ENCODE measurements at places on chromosomes 12 and 14.

DNA sequence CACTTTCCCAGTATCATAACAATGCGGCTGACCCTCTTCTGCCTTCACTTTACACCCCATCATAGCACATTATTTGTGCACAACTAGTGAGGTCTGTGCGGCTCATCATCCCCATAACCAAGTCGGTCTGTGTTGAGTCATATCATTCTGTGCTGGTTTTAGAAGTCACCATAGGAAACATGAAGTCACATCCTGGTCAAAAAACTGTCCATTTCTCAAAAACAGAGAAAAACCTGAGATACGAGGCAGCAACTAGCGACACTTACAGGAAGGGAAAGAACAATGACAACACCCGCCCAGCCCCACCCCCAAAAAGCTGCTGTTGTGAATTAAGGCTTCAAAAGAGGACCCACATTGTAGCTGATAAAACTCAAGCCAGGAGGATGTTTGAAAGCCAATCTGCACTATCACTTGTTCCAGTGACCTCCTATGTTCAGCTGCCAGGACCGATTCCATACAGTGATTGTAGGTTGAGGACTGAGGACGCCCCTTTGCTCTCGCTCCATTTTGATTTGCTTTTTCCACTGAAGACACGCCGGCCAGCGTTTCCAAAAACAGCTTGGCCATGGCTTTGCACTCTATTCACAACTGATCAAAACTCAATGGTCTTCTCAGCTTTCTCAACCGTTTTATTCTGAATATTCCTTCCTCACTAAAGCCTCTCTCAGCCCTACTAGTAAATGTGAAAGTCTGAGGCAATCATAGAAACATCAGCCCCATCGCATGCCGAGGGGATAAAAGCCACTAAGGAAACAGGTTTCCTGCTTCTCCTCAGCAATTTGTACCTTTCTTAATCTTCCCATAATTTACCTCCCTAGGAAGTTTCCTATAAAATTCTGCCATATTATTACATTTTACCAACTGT is 87.5 kb downstream of the DUSP16 start:
- DNase-seq = peak; percentile 23

DNA sequence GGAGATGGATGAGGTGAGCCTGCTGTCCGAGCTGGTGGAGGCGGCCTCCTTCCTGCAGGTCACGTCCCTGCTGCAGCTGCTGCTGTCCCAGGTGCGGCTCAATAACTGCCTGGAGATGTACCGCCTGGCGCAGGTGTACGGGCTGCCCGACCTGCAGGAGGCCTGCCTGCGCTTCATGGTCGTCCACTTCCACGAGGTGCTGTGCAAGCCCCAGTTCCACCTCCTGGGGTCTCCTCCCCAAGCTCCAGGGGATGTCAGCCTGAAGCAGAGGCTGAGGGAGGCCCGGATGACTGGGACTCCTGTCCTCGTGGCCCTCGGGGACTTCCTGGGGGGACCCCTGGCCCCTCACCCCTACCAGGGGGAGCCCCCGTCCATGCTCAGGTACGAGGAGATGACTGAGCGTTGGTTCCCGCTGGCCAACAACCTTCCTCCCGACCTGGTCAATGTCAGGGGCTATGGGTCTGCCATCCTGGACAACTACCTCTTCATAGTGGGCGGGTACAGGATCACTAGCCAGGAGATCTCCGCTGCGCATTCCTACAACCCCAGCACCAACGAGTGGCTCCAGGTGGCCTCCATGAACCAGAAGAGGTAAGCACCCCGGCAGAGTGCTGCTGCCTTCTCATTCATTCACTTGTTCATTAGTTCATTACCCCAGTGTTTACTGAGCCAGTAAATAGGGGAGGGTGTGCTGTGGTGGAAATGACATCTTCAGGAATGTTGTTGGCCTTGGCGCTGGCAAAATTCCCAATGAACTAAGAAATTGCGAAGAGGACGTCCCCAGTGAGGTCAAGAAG is 774 bp upstream of the MANSC4 start:
- peak; percentile 38 for DNase-seq

GRCh38 chr14:104373055-104373854 is 206.3 kb upstream of the C14orf180 start:
- DNase-seq = no peak

DNA sequence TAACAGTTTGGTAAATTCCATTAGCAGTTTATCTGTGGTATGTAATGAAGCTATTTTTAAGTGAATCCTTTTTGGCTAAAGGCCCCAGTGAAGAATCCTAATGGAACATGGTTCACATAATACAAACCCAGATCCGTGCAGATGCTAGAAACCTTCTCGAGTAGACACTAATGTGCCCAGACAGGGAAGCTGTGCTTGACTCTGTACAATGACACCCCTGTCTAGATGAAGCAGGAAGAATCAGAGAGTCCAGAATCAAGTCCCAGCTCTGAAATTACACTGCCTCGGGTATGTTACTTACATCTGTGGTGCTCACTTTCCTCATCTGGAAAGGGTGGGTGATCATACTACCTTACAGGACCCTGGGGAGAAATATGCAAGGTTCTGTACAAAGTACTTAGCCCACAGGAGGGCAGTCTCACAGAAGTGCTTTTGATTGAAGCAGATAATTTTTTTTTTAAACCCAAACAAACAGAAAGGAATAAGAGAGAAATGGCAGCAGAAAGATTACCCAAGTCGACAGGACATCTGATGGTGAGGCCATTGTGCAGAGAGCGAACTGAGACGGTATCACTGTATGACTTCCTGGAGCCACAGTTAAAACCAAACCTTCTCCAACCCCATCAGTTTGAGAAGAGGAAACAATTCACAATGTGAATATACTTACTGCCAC is 8.5 kb downstream of the CRACR2A start:
- no peak for DNase-seq

DNA sequence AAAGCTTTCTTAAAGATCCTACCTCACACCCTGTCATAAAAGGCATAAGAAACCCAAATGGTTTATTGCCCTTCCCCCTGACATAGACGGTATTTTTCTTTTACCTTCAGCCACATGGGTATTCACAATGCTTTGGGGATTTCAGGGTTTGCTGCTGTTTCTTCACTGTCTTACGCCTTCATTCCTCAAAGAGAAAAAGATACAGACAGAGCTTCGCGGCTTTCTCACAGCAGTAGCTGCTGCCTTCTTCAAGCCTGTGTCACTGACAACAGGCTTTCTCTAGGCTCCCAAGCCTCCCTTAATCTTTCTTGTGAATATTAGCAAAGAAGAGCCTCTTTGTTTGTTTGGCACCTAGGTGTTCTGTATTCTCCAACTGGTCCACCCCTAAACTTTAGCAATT is 197.4 kb upstream of the ARID2 start:
- no peak for DNase-seq

DNA sequence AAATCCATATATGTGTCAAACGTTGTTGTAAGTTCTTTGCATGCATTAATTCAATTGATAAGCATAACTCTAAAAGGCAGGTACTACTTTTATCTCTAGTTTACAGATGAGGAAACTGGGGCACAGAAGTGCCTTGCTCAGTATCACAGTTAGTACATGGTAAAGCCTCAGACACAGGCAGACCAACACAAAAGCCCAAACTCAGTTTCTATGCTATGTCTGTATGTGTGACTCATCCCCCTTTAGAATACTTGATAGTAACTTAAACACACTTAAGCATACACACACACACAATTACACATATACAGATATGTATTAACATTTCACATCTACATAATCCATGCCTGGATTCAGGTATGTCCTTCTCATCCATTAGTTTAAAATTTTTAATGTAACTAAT is 88.0 kb downstream of the EPS8 start:
- no peak for DNase-seq

DNA sequence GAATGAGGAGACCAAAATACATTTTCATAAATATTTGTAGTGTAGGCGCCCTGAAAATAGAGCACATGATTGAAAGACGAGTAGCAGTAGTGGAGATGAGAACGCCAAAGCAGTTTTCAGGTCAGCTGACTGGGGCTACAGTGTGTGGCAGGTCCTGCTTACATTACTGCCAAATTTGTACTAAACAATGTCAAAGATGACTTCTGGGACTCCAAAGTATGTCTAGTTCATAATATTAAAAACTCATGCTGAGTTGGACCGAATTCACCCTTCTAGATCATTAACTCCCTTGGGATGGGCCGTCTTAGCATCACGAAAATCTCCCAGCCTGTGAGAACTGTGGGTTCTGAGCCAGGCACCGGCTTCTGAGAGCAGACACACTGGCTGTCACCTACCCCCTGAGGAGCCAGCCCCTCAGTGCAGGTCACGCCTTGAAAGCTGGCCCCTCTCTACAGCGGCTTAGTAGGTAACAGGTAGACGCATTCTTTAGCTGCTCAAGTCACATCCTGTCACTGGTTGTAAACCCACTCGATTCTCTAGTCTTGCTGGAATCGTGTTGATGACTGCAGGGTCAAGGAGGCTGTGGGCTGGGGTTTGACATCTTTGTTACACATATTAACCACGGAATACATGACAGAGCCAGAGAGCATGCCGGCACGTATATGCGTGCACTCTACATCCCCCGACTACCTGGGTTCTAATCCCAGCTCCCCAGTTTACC is 210.4 kb downstream of the ETV6 start:
- DNase-seq = no peak

GRCh38 chr14:39268393-39268792 is 34.7 kb downstream of the MIA2 start:
- DNase-seq = no peak

DNA sequence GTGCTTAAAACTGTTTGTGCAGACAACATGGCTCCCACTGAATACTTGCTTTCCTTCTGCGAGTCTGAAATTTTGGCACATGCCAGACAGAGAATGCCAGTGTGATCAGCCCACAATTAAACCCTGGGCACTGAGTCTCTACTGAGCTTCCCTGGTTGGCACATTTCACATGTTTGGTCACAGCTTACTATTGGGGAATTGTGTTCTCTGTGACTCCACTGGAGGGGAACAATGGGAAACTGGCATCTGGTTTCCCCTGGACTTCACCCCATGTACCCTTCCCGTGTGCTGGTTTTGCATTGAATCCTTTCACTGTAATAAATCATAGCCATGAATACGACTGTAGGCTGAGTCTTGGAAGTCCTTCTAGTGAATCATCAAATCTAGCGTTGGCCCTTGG is 64.9 kb downstream of the EFCAB11 start:
- DNase-seq = no peak

- no peak for DNase-seq
Measured at GRCh38 chr12:97875064-97875463, 412.5 kb downstream of the RMST start.

GRCh38 chr14:32370714-32371113 is 41.6 kb downstream of the AKAP6 start:
- DNase-seq = no peak

DNA sequence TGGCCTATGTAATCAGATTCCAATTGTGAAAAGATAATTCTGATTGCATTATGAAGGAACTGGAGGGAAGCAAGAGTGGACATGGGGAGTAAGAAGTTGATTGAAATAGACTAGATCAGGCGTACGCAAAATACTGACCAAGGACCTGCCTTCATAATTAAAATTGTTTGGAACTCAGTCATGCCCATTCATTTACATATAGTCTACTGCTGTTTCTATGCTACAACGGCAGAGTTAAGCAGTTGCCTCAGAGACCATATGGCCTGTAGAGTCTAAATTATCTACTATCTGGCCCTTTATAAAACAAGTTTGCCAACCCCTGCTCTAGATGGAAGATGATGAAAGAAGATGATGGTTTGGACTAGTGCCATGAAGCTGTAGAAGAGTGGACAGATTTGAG is 170.0 kb upstream of the ARID2 start:
- no peak for DNase-seq

DNA sequence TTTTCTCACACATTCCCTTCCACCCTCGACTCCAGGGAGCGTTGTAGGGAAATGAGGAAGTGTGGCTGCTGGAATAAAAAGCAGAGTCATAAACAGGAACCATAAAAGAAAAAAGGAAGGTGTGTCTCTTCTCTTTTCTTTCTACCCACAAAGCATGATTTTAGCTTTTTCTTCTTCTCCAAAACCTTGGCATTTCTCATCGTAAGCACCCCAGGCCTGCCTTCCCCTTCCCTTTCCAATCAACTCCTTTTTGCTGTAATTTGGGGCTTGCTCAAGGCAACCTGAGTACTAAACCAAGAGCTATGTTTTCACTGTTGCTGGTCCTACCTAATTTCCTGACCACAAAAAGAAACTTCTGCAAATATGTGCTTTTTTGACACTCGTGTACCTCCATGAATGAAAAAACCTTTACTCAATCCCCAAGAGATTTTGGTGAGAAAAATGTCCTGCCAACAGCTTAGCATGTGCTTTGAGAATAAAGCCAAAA is 9.2 kb downstream of the PLBD1 start:
- DNase-seq = no peak
